ENCODE measurements at places on chromosomes 7 and 10.

GRCh38 chr7:7861211-7861633, 107.4 kb upstream of the GLCCI1 start:
- no peak for DNase-seq

- no peak for DNase-seq
Measured at GRCh38 chr7:142391191-142391992, 133.5 kb upstream of the PRSS58 start.

DNA sequence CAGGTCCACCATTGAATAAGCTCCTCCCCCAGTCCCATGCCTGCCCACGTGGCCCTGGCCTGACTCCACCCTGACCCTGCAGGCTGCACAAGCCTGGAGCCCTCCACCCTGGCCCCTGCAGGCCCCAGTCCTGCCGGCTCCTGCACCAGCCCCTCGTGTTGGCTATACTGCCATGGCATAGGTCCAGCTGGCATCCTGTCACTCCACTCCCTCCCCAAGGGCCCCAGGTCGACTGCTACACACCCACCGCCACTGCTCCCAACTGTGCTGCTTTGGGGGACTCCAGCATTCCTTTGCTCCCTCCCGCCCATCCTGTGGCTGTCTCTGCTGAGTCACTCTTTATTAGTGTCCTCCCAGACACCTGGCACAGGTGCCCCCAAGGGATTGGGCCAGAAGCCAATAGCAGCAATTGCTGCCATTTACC, 32.4 kb upstream of the HSPA12A start:
- no peak for DNase-seq

DNA sequence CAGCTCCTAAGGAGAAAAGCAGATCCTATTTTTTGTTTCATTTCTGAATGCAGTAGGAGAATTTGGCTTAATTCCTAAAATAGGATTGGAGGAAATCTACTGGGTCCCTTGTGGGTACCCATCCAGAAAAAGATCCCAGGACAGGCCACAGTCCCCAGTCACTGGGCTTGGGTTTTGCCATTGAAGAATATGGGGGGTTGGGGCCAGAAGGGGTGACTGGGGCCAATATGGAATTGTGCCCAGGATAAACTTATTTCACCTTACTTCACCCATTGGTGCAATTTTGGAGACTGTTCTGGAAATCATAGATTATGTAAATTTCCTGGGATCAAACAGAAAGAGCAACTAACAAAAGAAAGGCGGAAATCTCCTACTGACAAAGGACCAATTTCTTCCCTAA, 5.0 kb downstream of the HOXA5 start:
- no peak for DNase-seq

- DNase-seq, result no peak
Measured at GRCh38 chr7:102318482-102318971, 31.9 kb downstream of the SH2B2 start.

- DNase-seq, result peak; percentile 75
Measured at GRCh38 chr10:30751678-30752331, 122.3 kb upstream of the LYZL2 start.

DNA sequence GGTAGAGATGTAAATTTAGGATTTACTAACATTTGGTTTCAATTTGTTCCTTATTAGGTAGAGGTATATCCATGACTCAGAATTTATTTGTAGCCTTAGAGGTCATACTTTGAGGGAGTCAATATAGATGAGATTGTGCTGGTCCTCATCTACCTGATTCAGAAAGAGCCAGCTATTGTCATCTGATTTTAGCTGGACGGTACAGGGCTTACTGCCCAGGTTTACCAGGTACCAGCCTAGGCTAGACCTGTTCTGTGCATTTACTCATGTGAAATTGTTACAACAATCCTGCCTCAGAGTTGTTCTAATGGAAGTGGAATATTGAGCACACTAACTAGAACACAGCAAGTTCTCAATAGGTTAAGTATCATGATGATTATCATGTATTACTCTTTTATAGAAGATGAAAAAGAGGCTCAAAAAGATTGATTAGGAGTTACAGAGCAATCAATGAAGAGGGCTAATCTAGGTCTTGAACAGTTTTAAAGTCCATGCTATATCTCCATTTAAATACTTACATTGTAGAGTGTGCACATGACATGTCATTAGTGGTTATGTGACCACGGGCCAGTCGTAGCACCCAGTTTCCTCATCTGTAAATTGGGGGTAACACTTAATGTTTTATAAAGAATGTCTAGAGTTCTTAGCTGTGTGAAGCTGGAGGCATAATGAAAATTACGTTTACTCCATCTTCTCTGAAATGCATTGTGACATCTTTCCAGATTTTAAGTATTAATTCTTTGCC, 42.1 kb downstream of the TRIM24 start:
- no peak for DNase-seq

All from hippocampal formation (tissue), 2 donors.